Activated CD4-positive, alpha-beta T cell treated with anti-CD3 and anti-CD28 coated beads, Interleukin-2, amount 10 ng/mL, durations not matched to agents 24 days and 14 days (primary cell): ENCODE measurements at places on chromosomes 3 and 15. TPM values are rescaled to one million over a fixed set of nuclear protein-coding genes. Genes with fewer than 3 reads are reported as not detected.
A peak's percentile ranks its signal among the peaks of the same experiment; 100 is the strongest.

GRCh38 chr3:23877329-23877980, 39.3 kb downstream of the NKIRAS1 start:
- no peak overlapping the region for H3K27ac ChIP-seq
- peaks cover 4% of the 10 kb centered on the region for H3K4me1 ChIP-seq
- no peaks in the 10 kb centered on the region for H3K27me3 ChIP-seq
- no peak overlapping the region for H3K4me3 ChIP-seq
- peaks cover 7% of the 10 kb centered on the region for H3K36me3 ChIP-seq

PTPRG gene
- total RNA-seq: 4.2 and 4.6 TPM in 2 replicates

DNA sequence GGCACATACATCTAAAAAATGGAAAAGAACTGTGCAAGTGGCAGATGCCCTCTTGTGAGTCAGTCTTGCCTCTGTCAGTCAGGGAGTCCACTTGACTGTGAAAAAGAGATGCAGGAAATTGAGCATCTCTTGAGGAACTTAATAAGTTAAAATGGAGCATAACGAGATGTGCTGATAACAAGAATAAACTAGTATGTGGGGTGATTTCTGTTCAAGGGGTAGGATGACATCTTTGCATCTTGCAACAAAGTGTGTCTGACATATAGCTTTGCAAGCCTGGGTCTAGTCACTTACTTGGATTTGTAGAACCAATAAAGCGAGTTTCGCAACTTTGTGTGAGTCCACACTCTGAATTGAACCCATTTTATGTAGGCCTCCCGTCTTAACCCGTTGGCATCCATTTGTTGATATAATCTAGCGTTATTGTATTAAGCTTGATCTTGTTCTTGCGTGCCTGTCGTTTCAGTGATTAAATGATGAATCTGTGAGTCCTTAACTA, 2.2 kb downstream of the USP3 start:
- peak overlapping the region; percentile 97 for H3K4me3 ChIP-seq
- H3K4me1 ChIP-seq: peaks cover 70% of the 10 kb centered on the region
- peak overlapping the region; percentile 92 for H3K27ac ChIP-seq

DNA sequence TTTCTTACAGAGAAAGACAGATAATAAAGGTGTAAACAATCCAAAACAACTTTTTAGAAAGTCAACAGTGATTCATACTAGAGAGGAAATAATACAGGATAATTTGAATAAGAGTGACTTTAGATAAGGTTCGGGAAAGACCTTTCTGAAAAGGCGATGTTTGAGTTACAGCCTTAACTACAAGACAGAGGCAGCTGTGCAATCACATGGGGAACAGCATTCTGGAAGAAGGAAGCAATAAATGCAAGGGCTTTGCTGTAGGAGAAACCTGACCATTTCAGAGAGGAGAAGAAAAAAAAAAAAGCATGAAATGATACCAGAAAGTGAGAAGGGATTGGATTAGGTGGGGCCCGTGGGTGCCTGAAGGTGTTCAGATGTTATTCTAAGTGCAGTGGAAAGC, 200.6 kb upstream of the ATP11B start:
- no peak overlapping the region for H3K27ac ChIP-seq
- no peak for DNase-seq
- H3K4me3 ChIP-seq: no peak overlapping the region
- no peaks in the 10 kb centered on the region for H3K36me3 ChIP-seq
- H3K27me3 ChIP-seq: peaks cover 3% of the 10 kb centered on the region

DNA sequence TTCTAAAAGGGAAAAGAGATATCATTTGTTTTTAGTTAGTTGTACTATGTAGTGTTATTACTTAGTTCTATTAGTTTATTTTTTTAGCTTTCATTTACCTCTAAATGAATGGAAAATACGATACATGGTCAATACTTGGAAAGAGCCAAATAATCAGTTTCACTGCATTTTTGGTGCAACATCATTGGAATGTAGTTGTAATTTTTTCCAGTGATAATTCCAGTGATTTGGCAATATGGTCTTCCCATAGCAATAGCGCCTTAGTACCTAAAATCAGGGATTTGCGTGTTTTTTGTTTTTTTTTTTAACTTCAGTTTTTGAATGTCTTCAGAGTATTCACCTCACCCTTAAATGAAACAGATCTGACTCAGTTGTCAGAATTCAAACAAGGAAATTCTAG, 41.8 kb downstream of the RAB8B start:
- peaks cover 48% of the 10 kb centered on the region for H3K4me1 ChIP-seq
- no peak for DNase-seq
- peaks cover 40% of the 10 kb centered on the region for H3K36me3 ChIP-seq

DNA sequence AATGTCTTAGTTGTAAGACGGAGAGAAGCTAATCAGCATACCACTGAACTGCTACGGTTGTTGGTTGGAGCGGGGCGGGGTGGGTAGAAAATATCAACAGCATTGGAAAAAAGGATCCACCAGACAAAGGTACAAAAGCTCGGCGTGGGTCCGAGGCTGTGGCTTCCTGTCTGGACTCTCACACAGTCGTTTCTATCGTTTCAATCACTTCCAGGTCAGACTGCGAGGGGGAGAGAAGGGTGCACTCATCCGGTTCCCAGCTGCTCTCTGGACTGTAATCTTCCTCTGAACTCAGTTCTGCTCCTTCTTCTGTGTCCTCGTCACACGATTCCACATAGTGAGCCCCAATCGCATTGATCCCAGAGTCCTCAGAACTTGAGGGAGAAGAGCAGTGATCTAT, 70.0 kb downstream of the C3orf70 start:
- no peaks in the 10 kb centered on the region for H3K36me3 ChIP-seq
- peaks cover 8% of the 10 kb centered on the region for H3K27me3 ChIP-seq
- H3K4me3 ChIP-seq: no peak overlapping the region
- H3K4me1 ChIP-seq: no peaks in the 10 kb centered on the region

GRCh38 chr15:22978691-22979237, 1.4 kb downstream of the CYFIP1 start:
- peaks cover 4% of the 10 kb centered on the region for H3K36me3 ChIP-seq
- peaks cover 22% of the 10 kb centered on the region for H3K27me3 ChIP-seq
- peaks cover 18% of the 10 kb centered on the region for H3K4me1 ChIP-seq
- peak overlapping the region; percentile 98 for H3K4me3 ChIP-seq
- peak overlapping the region; percentile 77 for H3K27ac ChIP-seq

PAK6 gene
- total RNA-seq: 0.33 and 0.54 TPM in 2 replicates

EPHA3 gene
- total RNA-seq: not detected in 2 replicates

DNA sequence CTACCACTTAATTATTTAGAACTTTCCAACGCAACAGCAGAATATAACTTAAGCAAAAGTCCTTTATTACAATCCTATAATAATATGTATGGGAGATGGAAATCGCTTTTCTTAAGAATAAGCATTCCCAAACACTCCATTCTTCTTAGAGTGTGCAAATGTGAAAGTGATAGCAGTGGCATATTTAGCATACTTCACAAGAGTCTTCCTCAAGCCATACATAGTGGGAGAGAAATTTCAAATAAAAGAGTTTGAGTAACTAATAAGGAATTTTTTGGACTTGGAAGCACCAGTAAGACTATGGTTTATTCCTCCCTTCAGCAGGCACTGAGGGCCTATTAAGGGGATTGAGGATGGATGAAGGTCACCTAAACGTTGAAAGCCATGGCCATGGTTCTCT, 22.1 kb upstream of the BNC1 start:
- no peak for DNase-seq
- H3K4me1 ChIP-seq: no peaks in the 10 kb centered on the region
- no peaks in the 10 kb centered on the region for H3K36me3 ChIP-seq
- no peak overlapping the region for H3K27ac ChIP-seq
- no peak overlapping the region for H3K4me3 ChIP-seq

DNA sequence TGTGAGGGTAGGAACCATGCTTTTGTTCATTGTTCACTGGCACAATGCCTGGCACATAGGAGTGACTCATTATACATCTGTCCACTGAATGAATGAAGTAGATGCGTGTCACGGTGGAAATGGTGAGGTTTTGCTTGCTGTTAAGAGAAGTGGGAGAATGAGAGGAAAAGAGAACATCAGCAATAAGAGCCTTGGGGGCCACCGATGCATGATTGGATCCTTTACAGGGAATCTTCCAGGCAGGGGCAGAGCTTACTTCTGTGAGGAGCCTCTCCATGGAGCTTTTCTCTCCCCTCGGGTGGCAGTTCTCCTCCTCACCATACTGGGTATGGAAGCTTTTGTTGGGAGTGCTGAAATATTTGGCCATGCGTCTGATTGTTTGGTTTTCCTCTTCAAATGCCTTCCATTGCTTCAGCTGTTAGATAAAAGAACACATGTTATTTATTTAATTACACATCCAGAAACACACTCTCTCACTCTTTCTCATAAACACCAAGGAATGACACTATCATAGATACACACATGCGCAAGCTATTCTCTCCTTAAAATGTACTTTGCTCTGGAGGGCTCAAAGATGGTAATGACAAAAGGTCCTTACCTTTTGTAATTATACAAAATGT, 78.9 kb upstream of the GSK3B start:
- H3K27ac ChIP-seq: no peak overlapping the region
- H3K27me3 ChIP-seq: peaks cover 6% of the 10 kb centered on the region
- H3K36me3 ChIP-seq: no peaks in the 10 kb centered on the region
- no peak overlapping the region for H3K4me3 ChIP-seq

DNA sequence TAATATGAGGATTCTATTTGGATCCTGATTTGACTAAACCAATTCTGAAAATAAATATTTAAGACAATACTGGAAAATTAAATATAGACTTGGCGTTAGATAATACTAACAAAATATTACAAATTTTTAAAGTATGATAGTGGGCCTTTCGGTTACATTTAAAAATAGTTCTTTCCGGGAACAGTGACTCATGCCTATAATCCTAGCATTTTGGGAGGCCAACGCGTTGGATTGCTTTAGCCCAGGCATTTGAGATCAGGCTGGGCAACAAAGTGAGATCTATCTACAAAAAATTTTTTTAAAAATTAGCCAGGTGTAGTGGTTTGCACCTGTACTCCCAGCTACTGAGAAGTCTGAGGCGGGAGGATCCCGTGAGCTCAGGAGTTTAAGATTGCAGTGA, 30.3 kb upstream of the GADL1 start:
- no peaks in the 10 kb centered on the region for H3K36me3 ChIP-seq
- H3K4me1 ChIP-seq: no peaks in the 10 kb centered on the region
- DNase-seq: no peak

DNA sequence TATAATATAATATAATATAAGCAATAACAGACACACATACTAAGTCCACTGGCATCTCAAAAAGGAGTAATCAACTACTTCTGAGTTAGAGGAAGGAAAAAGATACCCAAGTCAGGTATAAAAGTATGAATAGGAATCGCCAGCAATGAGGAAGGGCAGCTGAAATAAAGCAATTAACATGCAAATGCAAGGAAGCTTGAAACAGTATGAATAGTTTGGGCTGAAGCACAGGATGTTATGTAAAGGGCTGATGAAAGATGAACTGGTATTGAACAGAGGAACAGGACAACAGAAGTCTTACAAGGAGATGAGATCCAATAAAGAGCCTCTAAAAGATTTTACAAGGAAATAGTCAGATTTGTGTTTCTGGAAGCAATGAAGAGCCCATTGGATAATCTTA, 7.1 kb downstream of the COPS2 start:
- no peak overlapping the region for H3K4me3 ChIP-seq
- H3K36me3 ChIP-seq: peaks cover 22% of the 10 kb centered on the region
- H3K4me1 ChIP-seq: peaks cover 26% of the 10 kb centered on the region
- no peak overlapping the region for H3K27ac ChIP-seq
- DNase-seq: no peak

- H3K4me3 ChIP-seq: no peak overlapping the region
- no peak for DNase-seq
- H3K36me3 ChIP-seq: no peaks in the 10 kb centered on the region
These were observed 160.7 kb downstream of the TAFA4 start for GRCh38 chr3:68771681-68772080.

DNA sequence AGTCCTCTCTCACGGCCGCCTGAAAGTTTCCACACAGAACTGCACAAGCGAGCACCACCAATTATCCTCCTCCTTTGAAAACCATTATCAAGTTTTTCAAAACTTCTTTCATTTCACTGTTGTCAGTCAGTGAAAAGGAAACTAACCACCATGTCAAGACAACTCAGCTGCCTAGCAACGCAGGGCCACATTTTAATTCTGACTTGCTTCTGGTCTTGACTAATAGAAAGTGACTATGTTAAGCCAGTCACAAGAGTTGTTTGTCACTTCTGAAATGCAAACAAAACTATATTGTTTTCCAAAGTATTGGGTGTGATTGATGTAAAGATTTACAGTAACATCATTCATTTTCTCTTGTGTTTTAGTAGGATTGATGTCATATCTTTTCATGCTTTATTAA, 612.8 kb upstream of the AGTR1 start:
- no peak overlapping the region for H3K4me3 ChIP-seq
- H3K27ac ChIP-seq: no peak overlapping the region
- H3K36me3 ChIP-seq: no peaks in the 10 kb centered on the region

TTC21A gene
- total RNA-seq: 0.54 and 0.89 TPM in 2 replicates

CCR9 gene
- not detected in 2 replicates for total RNA-seq

DNA sequence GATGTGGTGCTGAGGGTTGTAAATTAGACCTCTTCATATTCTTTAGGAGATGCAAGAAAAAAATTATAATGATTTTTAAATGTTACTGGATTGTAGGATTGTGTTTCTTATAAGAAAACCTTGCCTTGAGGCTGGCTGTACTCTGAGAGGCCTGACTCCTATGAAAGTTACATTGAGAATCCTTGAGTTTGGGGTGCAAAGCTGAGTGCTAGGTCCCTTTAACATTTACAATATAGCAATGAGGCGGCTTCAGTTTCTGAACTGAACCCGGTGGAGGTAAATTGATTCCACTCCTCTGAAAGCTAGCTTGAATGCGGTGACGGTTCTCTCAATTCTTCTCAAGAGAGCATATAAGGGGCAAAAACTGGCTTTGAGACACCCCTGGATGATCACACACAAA, at the start of gene TMPRSS7:
TMPRSS7 (plus strand) TSS at position 301 of the 400 bp plus-strand sequence. CDS start 110 bp downstream, outside the sequence.
- no peak for DNase-seq
- no peaks in the 10 kb centered on the region for H3K36me3 ChIP-seq
- H3K4me3 ChIP-seq: no peak within 1 kb of the TSS
- no peaks in the 10 kb centered on the region for H3K4me1 ChIP-seq
- H3K27ac ChIP-seq: no peak within 1 kb of the TSS
- peaks cover 4% of the 10 kb centered on the region for H3K27me3 ChIP-seq
